ENCODE measurements at places on chromosomes 5 and 9. TPM values are rescaled to one million over a fixed set of nuclear protein-coding genes. Genes with fewer than 3 reads are reported as not detected.

DNA sequence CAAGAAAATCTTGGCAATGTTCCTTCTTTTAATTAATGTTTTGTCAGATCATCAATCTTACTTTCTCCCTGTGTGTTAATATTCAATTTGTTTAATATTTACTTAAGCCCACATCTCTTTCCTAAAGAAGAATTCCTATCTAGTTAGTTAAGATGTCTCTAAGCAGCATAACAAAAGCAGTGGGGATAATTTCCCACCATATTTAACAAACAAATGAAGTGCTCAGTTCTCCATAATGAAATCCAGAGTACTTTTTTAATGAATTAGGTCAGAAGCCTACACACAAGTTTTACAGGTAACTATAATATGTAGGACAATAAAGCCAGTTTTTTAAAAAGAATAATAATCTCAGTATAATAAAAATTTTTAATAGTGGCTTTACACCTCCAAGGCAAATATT, 1918.8 kb downstream of the EFNA5 start:
- H3K27me3 ChIP-seq = no peaks in the 10 kb centered on the region
- H3K4me1 ChIP-seq = no peaks in the 10 kb centered on the region
- H3K27ac ChIP-seq = no peak overlapping the region
- H3K4me3 ChIP-seq = no peak overlapping the region

PLPPR1 gene
- 5.9 TPM for total RNA-seq

DNA sequence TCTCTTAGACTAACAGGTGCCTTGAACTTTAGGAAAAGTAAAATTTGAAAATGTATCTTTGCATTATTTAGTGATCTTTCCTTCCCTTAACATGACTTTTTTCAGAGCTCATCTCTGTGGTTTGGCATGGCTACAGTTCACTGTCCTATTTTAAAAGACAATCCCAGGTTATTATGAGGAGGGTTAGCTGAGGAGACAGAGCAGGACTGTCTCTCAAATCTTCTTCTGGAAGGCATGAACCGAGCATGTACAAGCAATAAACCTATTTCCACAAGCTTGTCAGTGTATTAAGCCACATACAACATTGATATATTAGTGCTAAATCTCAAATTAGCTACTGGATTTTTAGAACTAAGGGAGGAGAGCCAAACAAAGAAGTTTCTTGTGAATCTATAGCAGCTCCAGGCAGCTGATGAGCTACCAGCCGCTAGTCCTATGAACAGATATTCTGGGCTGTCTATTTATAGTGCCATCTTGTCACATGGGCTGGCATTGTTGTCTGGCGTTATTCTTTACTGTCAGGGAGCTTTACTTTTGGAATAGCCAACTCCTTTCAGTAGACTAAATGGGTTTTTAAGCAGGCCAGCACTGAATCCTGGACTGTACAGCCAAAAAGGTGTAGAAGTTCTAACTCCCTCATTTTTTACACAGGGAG, 171.2 kb upstream of the ACTBL2 start:
- H3K4me1 ChIP-seq = no peaks in the 10 kb centered on the region
- H3K27ac ChIP-seq = peak overlapping the region; percentile 88
- no peaks in the 10 kb centered on the region for H3K27me3 ChIP-seq

DNA sequence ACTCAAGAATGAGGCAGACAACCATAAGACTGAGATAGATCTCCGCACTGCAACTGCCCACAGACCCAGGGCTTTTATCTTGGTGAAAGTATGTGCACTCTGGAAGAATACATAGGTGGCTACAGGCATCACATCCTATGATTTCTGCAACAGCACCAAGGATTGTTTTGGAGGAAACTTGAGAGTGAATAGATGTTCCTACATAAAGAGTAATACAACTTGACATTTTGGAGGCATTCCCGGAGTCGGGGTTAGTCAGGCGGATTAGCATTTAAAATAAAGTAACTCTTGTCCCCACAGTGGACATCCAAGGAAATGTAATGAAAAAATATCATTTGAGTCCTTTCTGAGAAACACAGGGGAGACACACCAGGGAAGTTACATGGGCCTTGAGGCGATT, 26.7 kb downstream of the TMEM174 start:
- peaks cover 6% of the 10 kb centered on the region for H3K4me1 ChIP-seq
- no peaks in the 10 kb centered on the region for H3K27me3 ChIP-seq
- H3K4me3 ChIP-seq = no peak overlapping the region
- H3K27ac ChIP-seq = no peak overlapping the region
- no peaks in the 10 kb centered on the region for H3K36me3 ChIP-seq

GRCh38 chr5:102902135-102902448, 147.0 kb downstream of the PAM start:
- DNase-seq = no peak
- H3K4me1 ChIP-seq = no peaks in the 10 kb centered on the region
- no peaks in the 10 kb centered on the region for H3K27me3 ChIP-seq
- no peak overlapping the region for H3K4me3 ChIP-seq
- H3K27ac ChIP-seq = no peak overlapping the region

DNA sequence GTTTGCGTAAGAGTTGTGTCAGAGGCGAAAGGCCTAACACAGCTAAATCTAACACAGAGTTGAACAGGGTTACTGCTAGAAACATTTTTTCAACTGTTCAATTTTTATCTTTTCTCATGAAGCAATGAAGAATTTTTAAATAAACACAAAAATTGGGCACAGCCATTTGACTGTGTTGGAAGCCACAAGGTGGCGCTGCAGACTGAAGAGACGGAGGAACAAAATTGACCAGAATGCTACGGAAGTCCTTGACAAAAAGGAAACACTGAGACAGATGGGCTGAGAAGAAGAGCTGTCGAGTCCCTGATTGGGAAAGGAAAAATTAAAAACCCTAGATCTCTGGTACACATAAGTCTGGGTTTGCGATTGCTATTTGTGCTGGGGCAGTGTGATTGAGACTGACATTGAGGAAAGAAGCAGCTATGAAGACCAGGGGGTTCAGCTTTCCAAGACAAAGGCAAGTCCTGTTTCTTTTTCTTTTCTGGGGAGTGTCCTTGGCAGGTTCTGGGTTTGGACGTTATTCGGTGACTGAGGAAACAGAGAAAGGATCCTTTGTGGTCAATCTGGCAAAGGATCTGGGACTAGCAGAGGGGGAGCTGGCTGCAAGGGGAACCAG, at the start of gene PCDHB9:
Gene PCDHB9, plus strand, starts transcription at position 265 of the 616 bp plus-strand sequence. Its CDS starts 158 bp downstream, at position 423.
- H3K36me3 ChIP-seq = no peaks in the 10 kb centered on the region
- H3K4me1 ChIP-seq = no peaks in the 10 kb centered on the region

DNA sequence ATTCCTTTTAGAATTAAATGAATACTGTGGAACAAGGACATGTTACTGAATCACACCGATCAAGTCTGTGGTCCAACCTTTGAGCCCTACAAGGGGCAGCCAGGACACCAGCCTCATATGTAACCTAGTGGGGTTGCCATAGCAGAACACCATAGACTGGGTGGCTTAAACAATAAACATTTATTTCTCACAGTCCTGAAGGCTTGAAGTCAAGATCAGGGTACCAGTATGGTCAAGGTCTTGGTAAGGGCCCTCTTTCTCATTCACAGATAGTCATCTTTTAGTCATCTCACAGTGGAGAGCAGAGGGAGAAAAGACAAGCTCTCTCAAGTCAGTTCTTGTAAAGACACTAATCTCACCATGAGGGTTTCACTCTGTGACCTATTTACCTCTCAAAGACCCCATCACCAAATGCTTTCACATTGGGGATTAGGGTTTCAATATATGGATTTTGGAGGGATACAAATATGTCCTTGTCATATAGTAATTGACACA, 422.5 kb downstream of the GADD45G start:
- no peak overlapping the region for H3K27ac ChIP-seq
- H3K36me3 ChIP-seq = no peaks in the 10 kb centered on the region
- H3K4me1 ChIP-seq = peaks cover 2% of the 10 kb centered on the region
- no peak for DNase-seq
- H3K27me3 ChIP-seq = no peaks in the 10 kb centered on the region
- H3K4me3 ChIP-seq = no peak overlapping the region

- H3K36me3 ChIP-seq = peaks cover 13% of the 10 kb centered on the region
- DNase-seq = no peak
- H3K4me3 ChIP-seq = peak overlapping the region; percentile 56
- no peaks in the 10 kb centered on the region for H3K4me1 ChIP-seq
Observed at GRCh38 chr5:72307573-72307967, 12.5 kb downstream of the MRPS27 start.

CLK4 gene
- total RNA-seq = 85.7 TPM

GRCh38 chr5:166342402-166342801, 1949.0 kb upstream of the WWC1 start:
- H3K4me3 ChIP-seq = no peak overlapping the region
- DNase-seq = no peak
- H3K36me3 ChIP-seq = no peaks in the 10 kb centered on the region
- H3K4me1 ChIP-seq = no peaks in the 10 kb centered on the region

DNA sequence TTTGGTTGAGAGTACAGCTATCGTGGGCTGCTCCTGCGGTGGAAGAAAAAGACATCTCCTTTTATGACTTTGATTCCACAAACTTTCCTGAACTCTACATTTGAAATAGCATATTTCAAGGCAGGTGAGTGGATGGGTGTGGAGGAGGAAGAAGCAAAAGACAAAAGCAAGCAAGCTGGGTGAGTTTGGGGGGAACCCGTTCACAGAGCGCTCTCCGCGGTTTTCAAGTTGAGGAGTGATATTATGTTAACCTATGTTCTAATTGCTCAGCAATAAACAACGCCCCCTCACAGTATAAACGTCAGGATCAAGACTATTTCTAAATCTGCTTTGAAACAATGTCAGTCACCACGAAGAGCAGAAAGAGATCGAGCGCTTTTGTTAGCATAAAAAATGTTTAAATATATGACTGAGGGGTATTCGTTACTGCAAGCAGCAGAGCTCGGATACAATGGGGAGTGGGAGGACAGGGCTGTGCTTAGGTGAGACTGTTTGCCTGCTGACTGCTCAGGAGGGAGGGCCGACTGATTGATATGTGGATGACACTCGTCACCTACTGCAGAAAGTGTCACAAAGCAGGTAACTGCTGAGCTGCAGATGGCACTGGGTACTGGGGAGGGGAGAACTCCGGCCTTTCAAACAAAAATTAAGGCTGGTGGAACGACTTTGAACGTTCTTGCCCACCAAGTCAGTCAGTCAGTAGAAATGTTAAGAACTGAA, 236.5 kb downstream of the DRD1 start:
- DNase-seq = no peak
- no peaks in the 10 kb centered on the region for H3K4me1 ChIP-seq
- H3K27ac ChIP-seq = no peak overlapping the region
- no peak overlapping the region for H3K4me3 ChIP-seq
- H3K36me3 ChIP-seq = no peaks in the 10 kb centered on the region

STING1 gene
- 204 TPM for total RNA-seq

All from lung (tissue), 17 donors.